LHCN-M2 (cell line): ENCODE measurements at places on chromosomes 11 and 22. TPM values are rescaled to one million over a fixed set of nuclear protein-coding genes. Genes with fewer than 3 reads are reported as not detected.

- DNase-seq, result no peak
These were observed 1075.9 kb downstream of the BRD1 start for GRCh38 chr22:48751539-48752437.

- no peak for DNase-seq
These were observed 141.3 kb upstream of the POU2AF2 start for GRCh38 chr11:111104185-111104584.

GRCh38 chr11:12669930-12670329, 4.3 kb upstream of the TEAD1 start:
- no peak for DNase-seq

GRCh38 chr22:22712092-22712658, 67.8 kb downstream of the GGTLC2 start:
- no peak for DNase-seq

The NRIP3 gene
- total RNA-seq, result 23.4 and 26.2 TPM in 2 replicates

The ALDH3B2 gene
- not detected in 2 replicates for total RNA-seq

The INS gene
- total RNA-seq, result not detected in 2 replicates
